Hematopoietic multipotent progenitor cell treated with erythropoietin and hydrocortisone succinate and interleukin-3 and kit ligand, for 8 days (in vitro differentiated cells): ENCODE measurements at places on chromosomes 5 and 9.

DNA sequence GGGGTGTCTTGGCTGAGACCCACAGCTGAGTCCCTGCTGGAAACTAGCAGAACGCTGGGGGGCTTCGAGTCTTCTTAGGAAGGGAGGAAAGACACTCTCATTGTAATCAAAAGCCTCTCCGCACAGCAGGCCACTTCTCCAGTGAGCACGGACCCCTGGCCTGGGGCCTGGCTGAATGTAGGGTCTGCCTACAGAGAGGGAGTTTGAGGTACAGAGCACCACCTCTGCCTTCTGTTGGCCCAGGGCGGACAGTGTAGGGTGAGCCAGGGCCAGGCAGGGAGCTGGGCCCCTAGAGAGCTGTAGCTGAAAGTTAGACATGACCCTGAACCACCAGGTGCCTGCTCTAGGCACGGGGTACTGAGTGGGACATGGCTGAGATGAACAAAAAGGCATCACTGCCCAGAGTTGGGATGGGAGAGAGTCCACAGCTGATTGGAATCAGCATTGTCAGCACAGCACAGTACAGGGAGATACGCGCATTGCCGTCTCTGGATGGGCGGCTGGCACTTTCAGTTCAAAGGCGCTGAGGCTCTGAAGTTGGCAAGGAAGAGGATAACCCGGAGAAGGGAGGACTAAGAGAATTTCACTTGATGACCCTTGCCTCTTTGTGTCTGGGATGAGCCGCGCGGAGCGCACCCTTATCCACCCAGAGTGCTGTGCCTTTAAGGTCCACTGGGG lies 363 bp upstream of the SLC25A48 start:
- no peak for DNase-seq

DNA sequence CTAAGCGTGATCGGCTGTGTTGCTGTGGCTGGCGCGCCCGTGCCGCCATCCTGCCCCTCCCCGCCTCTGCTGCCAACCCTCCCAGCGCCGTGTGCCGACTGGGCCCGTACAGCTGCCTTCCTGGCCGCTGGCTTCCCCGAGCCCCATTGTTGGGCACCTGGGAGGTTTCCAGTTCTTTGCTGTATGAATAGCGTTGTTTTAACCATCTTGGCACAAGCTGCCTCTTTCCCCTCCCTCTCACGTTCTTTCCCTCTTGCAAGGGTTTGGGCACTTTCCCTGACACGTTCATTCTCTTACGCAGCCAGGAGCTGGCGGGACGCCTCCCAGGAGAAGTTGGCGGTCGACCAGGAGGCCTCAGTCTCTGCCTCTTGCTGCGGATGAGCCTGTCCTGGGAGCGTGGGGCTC lies 43.1 kb upstream of the RXRA start:
- no peak for DNase-seq

DNA sequence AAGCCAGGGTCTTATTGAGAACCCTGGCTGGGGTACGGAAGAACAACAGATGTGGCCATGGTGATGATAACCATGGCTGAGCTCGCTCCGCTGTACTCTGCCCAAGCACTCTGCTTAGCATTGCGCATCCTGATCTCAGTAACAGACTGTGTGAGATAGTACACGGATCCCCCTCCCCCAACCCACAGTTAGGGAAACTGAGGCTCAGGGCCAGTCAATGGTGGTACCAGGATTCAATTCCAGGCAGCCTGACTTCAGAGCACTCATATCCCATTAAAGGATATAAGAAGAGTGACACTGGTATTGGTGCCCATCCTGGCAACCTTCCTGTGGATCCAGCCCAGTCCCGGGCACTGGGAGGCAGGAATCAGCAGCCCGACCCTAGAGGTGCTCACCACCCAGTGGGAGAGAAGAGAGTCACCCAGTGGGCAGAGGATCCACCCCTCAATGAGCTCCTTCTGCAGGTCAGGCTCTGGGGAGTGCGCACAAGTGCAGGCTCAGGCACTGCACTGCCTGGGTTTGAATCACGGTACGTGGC lies 26.5 kb upstream of the KIF12 start:
- no peak for DNase-seq

DNA sequence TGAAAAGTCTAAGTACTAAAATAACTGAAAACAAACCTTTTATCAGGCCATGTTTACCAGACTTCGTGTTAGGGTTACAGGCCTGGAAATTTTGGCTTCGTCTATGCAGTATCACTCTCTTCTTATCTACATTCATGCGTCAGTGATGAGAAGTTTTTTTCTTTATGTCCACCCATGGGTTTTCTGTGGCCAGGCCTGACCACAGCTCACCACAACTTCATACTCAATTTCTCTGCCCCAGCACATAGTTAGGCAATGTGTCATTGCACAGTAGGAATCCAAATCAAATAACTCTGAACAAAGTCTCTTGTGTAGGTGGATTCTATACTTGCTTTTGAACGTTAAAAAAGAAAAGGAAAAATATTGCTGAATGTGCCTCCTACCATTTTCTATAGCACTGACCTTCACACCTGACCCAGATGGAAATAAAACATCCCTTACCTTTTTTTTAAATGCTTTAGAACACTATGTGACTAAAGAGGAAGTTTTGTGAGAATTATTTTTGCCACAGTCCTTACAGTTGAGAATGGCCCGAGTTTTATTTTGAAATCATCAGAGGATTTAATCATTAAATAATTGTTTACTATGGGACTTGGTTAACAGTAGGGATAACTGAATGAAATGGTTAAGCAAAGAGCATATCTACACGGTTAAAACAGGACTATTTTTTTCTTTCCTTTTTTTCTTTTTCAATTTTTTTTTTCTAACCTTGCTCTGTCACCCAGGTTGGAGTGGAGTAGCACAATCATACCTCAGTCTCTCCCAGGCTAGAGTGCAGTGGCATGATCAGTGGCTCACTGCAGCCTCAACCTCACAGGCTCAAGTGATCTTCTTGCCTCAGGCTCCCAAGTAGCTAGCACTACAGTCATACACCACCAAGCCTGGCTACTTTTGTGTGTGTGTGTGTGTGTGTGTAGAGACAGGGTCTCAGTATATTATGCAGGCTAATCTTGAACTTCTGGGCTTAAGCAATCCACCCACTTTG lies 1247.0 kb upstream of the ACO1 start:
- no peak for DNase-seq

DNA sequence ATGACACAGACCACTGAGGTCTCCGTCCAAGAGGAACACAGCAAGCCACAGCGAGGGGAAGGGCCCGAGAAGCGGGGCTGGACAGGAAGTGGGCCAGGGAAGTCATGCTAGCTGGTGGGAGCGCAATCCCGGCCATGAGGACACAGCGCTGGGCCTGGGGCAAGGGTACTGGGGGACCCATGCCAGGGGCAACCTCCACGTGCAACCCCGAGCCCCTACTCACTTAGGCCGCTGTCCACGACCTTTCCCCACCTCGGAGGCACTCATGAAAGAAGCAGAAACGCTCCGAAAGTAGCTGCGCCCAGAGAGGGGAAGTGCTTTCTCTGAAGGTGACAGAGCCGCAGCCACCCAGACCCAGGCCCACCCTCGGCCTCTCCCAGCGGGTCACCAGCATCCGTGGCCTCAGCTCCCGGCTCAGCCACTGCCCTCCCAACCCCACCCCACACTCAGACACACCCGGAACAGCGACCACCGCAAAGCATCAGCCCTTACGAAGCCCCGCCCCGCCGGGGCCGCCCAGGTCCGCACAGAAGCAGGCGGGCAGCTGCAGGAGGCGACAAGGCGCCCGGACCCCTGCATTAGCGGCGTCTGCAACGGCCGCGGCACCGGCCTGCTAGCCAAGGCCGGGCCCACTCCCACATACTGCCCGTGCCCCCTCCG lies 782 bp downstream of the BICD2 start:
- peak; percentile 28 for DNase-seq

- no peak for DNase-seq
Measured at GRCh38 chr5:142320851-142321560, 3.8 kb downstream of the SPRY4 start.

GRCh38 chr5:30041831-30042385 lies 1151.6 kb upstream of the CDH6 start:
- no peak for DNase-seq
